Right ventricle myocardium inferior (tissue), 1 donor: ENCODE measurements at places on chromosomes 3 and 15.

DNA sequence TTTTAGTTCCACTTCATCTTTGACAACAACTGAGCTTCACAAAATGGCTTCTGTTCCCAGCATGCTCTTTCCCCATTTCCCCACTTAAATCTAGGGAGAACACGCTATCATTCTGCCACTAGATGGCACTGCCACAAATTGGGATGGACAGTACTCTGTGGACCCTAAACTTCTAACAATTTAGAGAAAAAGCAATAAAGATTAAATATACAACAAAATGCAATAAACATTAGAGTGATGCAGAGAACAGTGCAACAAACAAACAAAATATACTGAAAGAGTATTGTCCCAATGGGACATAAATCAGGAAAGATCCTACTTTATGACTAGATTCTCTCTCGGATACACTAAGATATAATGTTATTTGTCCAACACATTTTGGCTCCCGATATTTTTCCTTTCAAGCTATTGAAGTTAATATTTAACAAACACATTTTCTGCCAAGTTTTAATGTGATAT, 169.7 kb upstream of the TMCO5A start:
- DNase-seq = no peak

DNA sequence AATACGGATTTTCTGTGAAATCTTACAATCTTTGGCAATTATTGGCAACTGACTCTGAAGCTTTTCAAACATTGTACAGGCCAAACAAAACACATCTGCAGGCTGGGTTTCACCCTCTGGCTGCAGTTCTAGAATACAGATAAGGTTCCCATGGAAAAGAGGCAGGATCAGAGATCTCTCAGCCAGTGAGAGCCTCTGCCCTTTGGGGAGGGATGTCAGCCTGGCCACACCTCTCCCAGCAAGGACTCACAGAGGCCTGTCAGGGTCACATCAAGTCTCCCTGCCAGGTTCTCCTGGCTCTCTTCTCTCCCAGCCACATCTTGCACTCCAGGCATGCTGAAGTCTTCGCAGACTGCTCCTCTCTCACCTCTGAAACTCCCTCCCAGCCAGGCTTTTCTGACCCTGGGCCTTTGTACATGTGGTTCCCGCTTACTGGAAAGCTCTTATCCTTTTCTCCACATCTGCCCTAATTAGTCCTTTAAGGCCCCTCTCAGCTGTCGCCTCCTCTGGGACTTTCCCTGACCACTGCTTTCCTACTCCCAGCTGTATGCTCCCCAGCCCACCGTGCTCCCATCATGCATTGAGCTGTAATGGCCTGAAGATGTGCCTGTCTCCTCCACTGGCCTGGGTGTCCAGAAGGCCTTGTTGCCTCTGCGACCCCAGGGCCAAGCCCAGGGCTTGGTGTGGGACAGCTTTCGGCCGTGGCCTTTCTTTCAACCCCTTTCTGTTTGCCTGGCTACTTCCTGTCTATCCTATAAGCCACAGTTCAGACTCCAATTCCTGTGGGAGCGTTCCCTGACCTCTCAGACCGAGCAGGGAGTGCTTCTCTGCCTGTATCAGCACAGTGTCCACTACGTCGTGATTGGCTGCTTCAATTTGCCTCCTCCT, 4.3 kb downstream of the RBP1 start:
- peak; percentile 84 for DNase-seq

DNA sequence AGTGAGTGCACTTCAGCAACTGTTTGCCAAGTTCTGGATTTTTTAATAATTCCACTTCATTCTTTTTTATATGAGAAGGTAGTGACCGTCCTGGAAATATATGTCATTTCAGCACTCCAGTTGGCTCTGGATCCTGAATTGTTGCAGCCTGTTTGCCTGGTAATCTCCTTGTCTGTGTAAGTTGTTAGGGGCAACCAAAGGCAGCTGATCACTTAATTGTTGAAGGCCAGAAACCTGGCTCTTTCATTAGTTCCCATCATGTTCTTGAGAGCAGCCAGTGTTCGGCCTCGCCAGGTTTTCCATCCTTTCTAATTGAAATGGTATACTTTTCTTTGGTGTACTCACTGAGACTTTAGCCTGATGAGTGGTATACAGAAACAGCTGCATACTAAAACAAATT, 168.6 kb downstream of the SOX2 start:
- DNase-seq = no peak

- DNase-seq = no peak
These were observed 1.5 kb upstream of the SNX22 start for GRCh38 chr15:64149893-64150578.

GRCh38 chr3:169384573-169384972, 278.9 kb downstream of the MECOM start:
- no peak for DNase-seq

GRCh38 chr3:104606812-104607211, 759.9 kb upstream of the ALCAM start:
- DNase-seq = no peak

GRCh38 chr3:72255191-72255590, 470.2 kb upstream of the PROK2 start:
- no peak for DNase-seq

DNA sequence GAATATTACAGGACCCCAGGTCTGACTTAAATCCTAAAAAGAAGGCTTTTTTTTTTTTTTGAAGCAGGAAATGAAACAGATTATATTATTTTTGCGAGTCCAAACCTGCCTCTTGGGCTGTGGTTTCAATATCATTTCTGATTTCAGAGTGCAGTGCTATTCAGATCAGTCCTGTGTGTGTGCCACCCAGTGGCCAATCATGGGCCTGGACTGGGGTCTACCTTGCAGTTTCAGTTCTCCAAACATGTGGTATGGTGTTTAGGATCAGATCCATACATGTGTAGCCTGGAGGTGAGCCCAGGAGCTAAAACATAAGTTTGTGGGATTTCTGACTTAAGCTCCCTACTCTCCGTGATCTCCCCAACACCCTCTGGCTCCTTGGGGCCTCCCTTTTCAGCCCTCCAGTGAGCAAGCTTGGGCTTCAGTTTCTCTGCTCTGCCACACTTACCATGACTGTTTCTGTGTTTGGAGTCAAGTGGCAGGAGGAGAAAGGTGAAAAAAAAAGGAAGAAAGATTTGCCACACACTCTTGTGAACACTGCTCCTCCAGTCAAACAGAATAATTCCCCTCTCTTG, 12.1 kb upstream of the THSD4 start:
- DNase-seq = no peak

- DNase-seq = no peak
These were observed 123.3 kb upstream of the TP63 start for GRCh38 chr3:189507856-189508255.

DNA sequence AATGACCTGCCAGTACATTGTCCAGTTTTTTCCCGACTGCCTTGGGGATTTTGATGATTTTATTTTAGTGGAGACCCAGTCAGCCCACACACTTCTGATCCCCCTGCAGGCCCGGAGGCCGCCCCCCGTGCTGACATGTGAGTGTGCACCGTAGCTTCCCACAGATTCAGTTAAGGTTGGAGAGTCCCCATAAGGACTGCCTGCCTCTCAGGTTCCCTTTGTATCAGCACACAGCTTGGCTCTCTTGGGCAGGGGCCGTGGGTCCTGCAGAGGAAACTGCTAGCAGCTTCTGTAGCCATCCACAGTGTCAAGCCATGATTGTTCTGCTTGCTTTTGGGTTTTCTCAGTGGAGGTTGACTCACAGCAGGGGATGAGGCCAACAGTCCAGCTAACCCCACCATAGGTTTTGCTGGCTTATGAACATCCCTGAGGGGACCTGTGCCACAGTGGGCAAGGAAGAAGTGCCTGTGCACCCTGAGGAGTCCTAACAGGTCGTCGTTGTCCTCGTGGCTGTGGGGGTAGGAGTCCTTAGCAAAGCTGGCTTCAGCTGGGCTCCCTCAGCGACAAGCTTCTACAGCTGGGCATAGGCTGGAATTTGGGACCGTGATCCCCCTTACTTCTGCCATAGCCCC, 46.4 kb downstream of the DLEC1 start:
- DNase-seq = no peak

- no peak for DNase-seq
These were observed 5.5 kb upstream of the TPRG1 start for GRCh38 chr3:189166321-189166720.

GRCh38 chr3:901953-902778, 190.7 kb upstream of the CNTN6 start:
- DNase-seq = no peak

- no peak for DNase-seq
These were observed 18.2 kb downstream of the ZNF592 start for GRCh38 chr15:84766461-84767035.

DNA sequence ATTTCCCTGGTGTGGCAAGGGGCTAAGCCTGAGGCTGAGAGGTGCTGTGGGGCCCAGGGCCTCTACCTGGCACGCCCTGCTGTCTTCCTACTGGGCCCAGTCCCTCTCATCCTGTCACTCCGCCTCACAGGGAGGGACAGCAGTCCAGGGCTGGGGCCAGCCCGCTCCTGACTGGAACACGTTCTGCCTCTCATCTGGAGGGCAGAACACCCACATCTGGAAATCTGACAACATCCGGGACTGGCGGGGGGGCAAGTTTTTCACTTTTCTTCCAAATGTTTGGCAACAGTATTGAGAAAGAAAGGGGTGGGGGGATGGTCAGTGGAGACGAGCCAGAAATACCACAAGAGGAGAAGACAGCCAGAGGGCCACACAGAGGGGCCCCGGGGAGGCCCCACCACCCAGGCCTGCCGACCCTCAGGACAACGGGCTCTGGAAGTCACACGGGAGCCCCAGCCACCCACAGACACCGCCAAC, 1.8 kb upstream of the MYL3 start:
- DNase-seq = peak; percentile 83

DNA sequence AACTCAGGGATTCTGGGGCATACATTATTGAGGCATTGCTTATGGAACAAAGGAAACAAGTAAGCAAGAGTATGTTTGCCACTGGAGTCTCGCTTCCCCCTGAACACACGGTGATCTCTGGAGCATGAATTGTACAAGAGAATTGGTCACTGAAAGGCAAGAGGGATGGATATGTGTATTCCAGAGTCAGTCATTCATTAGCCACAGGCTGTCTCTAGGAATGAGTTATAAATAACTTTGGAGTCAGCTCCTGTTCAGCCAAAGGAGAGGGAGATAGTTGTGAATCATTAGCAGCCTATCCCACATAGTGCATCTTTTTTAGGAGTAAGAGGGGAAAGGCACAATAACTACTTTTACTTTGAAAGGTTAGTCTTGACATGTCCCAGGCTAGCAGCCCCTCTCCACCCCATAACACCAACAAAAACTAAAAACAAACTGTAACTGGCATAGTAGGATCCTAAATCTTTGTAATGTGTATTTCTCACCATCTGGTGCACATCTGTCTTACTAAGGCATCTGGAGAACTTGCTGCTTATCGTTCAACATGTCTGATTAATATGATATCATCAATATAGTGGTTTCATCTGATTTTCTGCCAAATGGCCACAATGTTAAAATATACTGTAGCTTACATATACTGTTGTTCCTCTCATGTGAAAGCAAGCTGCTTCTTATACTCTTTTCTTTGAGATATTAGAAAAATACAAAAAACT, 462.2 kb downstream of the GRM7 start:
- no peak for DNase-seq

DNA sequence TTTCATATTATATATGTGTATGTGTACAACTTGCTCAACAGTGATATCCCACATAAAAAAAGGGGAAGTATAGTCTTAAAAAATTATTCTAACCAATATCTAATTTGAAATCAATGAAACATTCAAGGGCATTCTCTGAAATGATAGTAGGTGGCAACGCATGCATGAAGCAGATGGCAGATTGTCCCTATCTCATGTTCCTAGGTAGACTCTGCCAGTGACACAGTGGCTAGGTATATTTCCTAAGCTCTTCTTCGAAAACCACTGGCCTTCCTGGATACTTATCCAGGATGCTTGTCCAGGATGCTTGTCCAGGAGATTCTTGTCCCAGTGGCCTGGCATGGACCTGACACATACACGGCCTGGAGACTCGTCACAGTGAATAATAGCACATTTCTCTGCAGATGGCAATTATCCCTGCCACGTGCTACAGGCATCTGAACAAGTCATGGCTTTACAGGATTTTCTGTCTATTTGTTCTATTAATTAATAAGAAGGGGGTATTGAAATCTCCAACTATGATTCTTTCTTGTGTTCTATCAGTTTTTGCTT, 54.9 kb downstream of the OCA2 start:
- no peak for DNase-seq

DNA sequence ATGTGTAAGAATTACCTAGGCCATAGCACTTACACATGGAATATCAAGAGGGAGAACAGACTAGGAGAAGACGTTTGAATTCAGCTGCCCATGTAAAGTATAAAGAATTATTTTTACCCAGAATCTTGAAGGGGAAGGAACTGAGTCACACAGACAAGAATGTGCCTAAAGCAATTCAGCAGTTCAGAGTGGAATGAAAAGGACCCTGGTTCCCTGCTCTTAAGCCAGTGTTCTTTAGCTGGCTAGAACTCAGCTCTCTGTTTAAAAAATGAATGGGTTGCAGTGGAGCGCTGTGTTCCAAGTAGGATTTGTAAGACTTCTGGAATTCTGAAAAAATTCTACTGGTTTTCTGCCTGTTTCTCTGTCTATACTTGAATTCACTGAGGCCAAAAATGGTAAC, 440.2 kb downstream of the LPP start:
- DNase-seq = no peak

- DNase-seq = no peak
These were observed 43.9 kb upstream of the GOLGA8J start for GRCh38 chr15:30038667-30039523.

- DNase-seq = no peak
These were observed 40.1 kb downstream of the TMEM44 start for GRCh38 chr3:194592798-194593752.

GRCh38 chr3:74978684-74979083, 364.2 kb upstream of the CNTN3 start:
- DNase-seq = no peak

GRCh38 chr15:29859973-29860715, 37.9 kb upstream of the TJP1 start:
- DNase-seq = no peak

GRCh38 chr15:70243686-70244540, 146.2 kb upstream of the TLE3 start:
- DNase-seq = no peak

GRCh38 chr3:142904639-142905436, 16.0 kb upstream of the PCOLCE2 start:
- DNase-seq = no peak

- DNase-seq = no peak
These were observed 35.4 kb downstream of the EHD4 start for GRCh38 chr15:41936649-41937567.

GRCh38 chr15:78101423-78102105, 9.2 kb downstream of the SH2D7 start:
- no peak for DNase-seq

DNA sequence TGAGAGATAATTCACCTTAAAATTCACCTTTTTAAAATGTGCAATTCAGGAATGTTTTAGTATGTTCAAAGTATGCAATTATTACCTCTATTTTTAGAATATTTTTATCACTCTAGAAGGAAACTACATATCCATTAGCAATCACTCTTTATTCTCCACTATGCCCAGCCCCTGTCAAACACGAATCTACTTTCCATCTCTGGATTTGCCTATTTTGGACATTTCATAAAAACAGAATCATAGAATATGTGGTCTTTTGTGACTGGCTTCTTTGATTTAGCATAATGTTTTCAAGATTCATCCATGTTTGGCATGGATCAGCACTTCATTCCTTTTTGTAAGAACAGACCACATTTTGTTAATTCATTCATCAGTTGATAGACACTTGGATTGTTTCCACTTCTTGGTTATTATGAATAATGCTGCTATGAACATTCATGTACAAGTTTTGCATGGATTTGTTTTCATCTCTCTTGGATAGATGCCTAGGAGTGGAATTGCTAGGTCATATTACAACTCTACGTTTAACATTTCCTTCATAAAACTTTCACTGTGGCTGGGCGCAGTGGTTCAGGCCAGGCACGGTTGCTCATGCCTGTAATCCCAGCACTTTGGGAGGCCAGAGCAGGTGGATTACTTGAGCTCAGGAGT, 12.7 kb downstream of the HMCES start:
- no peak for DNase-seq
